ENCODE measurements at places on chromosomes 2 and 18.
A peak's percentile ranks its signal among the peaks of the same experiment; 100 is the strongest.

GRCh38 chr18:47679864-47680263 is 250.6 kb downstream of the SMAD2 start:
- no peak for DNase-seq

- no peak for DNase-seq
These were observed 7.6 kb upstream of the LPIN1 start for GRCh38 chr2:11738589-11739436.

DNA sequence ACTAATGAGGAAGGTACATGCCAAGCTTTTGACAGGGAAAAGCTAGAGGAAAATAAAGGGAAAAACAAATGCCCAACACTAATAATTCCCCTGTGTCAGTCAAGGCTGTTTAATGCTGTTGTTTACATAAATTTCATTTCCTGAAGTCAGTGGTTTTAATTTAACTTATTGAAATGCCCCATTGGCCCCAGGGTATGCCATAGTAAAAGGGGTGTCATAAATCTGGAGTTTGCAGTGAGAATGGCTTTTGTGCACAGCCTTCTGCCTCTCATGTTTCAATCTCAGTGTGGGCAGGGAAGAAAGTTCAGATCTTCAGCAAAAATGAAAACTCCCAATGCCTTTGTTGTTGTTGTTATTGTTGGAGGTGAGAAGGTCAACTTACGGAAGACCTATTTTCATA is 550.1 kb upstream of the DCC start:
- DNase-seq = no peak

GRCh38 chr2:200781616-200782015 is 30.1 kb upstream of the BZW1 start:
- DNase-seq = no peak

DNA sequence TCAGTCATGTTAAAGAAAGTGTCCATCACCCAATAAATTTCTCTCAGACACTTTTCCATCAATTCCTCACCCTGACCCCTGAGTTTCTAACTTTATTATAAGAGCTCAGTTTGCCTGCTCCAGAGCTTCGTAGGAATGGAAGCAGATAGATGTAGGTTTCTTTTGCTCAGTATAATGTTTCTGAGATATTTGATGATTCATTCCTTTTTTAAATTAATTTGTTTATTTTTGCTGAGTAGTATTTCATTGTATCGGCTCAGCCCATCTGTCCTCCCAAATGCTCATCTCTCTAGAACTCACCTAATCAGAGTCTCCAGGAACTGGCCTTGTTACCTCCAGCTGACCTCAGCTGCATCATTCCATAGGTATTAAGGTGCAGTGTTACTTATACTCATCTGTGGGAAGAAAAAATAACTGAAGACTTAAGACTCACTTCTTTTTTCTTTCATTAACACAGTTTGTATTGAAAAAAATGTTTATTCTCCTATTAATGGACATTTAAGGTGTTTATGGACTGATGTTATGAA is 11.9 kb upstream of the BCL2L11 start:
- DNase-seq = no peak

GRCh38 chr2:88400037-88400767 is 52.3 kb downstream of the FOXI3 start:
- no peak for DNase-seq

DNA sequence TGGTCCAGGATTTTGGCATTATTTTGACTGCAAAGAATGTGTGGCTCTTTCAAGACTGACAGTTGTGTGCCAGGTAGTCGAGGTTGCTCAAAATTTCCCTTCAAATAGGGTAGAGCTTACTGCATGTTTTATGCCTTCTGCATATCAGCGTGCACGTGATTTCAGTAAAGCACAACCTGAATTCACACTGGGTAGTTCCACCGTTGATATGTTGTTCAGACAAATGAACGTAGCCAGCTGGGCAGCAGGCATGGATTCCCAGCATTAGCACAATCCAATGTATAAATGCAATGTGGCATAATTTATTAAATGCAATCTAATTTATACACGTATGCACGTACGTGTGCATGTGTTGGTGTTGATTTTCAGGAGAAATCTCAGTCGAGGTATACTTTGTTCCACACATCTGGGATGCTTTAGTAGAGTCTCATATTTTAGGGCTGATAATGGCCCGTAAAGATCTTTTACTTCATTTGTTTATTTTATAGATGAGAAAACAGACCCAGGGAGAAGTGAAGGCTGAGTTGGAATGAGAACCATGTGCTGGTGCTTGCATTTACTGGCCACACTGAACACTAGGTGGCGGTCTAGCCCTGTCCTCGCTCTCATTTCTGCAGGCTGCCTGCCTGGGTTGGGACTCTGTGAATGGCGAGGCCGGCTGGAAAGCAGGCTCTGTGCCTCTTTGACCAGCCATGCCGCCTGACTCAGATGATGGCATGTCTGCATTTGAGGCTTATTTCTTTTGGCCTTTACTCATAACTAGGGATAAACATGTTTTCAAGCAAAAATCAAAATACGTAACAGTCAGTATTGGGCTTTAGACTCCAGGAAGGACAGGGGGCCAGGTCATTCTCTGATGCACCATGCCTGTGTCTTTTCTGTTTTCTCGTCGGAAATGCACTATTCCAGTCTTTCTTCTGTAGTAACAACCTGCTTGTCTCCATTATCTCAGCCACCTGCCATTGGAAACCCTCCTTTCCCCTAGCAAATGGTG is 120.4 kb downstream of the RNF144A start:
- no peak for DNase-seq

DNA sequence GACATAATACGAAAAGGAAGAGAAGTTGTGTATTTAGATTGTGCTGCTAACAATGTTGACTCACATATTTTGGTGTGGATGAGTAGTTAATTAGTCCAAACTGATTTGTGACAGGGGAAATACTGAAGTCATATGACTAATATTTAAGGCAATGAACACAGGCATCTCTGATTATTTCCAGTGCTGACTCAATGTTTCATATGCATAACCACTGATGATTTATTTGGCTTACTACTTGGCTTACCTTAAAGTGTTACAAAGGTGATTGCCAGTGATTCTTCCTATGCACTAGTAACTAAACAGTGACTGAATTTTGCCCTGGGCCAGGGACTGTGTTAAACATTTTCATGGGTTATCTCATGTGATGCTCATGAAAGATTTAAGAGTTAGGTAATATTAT is 722.6 kb downstream of the METTL4 start:
- DNase-seq = no peak

- DNase-seq = no peak
These were observed 203.9 kb downstream of the PHLPP1 start for GRCh38 chr18:62919109-62919838.

GRCh38 chr2:200253639-200254038 is 52.9 kb upstream of the SPATS2L start:
- no peak for DNase-seq

DNA sequence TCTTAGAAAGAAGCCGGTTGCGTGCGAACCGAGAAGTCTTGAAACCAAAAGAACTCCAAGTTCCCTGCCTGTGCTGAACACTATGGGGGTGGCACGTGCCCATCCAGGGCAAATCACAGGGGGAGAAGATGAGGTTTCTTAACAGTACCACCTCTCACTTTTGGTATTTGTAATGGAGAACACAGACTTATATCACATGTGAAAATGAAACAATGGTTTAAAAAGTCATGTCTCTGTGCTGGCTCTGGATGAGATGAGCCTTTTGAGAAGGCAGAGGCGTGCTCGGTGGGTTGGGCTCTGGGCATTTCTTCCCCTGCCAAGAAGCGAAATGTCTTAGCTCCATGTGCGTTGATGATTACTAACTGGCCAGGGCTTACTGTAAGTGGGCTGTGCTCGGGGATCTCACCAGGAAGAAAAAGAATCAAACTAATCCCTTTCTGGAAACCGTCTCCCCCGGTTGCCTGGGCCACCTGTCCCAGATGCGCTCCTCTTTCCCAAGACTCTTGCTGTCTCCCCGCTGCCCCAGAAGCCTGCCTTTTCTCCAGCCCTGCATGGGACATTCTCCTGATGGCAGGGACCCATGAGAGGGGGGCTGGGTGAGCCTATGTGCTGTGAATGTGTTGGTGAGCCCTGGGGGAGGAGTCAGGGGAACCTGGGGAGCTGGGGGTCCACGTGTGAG is 252.9 kb downstream of the PRKCE start:
- DNase-seq = no peak

- DNase-seq = no peak
These were observed 1.6 kb downstream of the KLHL14 start for GRCh38 chr18:32771169-32771751.

- no peak for DNase-seq
These were observed 28.5 kb downstream of the UXS1 start for GRCh38 chr2:106165561-106165960.

GRCh38 chr2:234971496-234971895 is 19.7 kb downstream of the SH3BP4 start:
- no peak for DNase-seq

- DNase-seq = no peak
These were observed 3.9 kb upstream of the PRELID3A start for GRCh38 chr18:12403601-12404506.

DNA sequence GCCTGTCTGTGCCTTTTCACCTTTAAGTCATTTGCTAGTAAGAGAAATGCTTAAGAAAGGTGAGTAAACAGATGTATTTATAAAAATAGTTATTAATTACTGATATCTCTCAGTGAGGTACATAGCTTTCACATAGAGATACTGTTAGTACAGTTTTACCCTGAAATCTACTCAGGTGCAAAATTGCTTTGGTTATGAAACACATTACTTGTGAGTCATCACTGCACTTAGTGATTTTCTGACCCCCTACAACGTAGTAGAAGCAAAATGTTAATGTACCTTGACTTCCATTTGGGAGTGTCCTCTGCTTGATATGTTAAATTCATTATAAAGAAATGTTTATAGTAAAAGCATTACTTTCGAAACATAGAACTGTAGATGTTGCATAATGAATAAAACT is 6.5 kb downstream of the GLS start:
- no peak for DNase-seq

- no peak for DNase-seq
These were observed 649.8 kb downstream of the ARHGAP15 start for GRCh38 chr2:143779021-143779420.

GRCh38 chr18:63553081-63553480 is 10.9 kb downstream of the SERPINB12 start:
- no peak for DNase-seq

GRCh38 chr18:62606106-62606505 is 83.3 kb downstream of the ZCCHC2 start:
- DNase-seq = no peak

- DNase-seq = peak; percentile 83
These were observed 52.0 kb downstream of the CYBRD1 start for GRCh38 chr2:171574149-171574795.

All from stimulated activated CD4-positive, alpha-beta T cell treated with anti-CD3 and anti-CD28 coated beads, TNF-alpha, amount 100 ng/mL, for 1 hour (primary cell).